ENCODE measurements at places on chromosomes 11 and 22.

DNA sequence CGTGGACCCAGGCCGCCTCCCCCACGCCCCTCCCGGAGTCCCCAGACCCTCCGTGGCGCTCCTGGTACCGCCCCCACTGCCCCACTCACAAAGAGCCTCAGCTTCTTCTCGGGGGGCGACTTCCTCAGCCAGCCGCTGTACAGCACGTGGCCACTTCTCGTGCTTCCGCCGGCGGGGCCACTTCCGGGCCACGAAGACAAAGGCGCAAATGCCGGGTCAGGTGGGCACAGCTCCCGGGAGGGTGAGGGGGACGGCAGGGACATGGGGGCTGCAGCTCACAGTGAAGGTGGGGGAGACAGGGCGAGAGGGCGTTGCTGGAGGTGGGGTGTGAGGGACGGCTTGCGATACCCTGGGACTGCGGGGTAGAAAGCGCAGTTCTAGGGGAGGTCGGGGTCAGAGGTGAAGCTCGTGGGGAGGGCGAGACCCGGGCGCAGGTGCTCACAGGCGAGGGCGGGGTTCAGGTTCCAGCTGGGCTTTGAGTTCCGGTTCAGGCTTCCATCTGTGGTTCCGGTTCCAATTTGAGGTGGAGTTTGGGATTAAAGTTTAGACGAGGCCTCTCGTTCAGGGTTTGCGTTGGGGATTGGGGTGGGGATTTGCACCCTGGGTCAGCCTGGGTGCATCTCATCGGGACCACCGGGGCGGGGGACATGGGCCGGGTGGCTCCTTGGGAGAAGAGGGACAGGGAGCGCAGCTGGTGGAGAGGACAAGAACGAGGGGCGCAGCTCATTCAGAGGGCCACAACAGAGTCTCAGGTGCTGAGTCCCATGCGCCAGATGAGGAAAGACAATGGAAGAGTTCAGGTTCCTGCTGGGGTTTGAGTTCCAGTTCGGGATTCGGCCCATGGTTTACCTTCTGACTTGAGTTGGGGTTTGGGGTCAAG lies at the start of gene GAB4:
Gene GAB4, minus strand, starts transcription at position 371 of the 880 bp plus-strand sequence. Its CDS starts 108 bp downstream, at position 263.
- DNase-seq, result no peak

GRCh38 chr11:80443177-80443576 lies 1002.3 kb upstream of the TENM4 start:
- DNase-seq, result no peak

- no peak for DNase-seq
Observed at GRCh38 chr11:100957499-100957898, 172.1 kb downstream of the PGR start.

GRCh38 chr22:38849811-38850210 lies 6.0 kb upstream of the NPTXR start:
- no peak for DNase-seq

GRCh38 chr11:128522055-128522942 lies 65.1 kb downstream of the ETS1 start:
- DNase-seq, result peak; percentile 74

GRCh38 chr11:119787074-119787461 lies 58.1 kb upstream of the NECTIN1 start:
- DNase-seq, result no peak

DNA sequence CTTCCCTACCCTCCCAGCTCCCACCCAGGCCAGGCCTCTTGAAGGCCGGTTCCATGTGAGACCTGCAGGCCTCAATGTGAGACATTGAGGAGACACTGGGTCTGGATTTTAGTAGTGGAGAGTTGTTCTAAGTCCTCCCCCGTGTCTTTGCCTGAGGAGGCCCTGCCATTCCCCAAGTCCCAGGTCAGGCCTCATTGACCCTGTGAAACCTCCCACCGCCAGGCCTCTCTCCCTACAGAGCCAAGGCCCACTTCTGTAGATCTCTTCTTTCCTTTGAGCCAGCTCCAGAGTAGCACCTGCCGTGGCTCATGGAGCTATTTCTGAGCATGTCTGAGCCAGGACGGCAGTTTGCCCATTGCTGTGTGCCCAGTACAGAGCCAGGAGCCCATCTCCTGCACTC lies 1419.6 kb downstream of the TBC1D22A start:
- no peak for DNase-seq

DNA sequence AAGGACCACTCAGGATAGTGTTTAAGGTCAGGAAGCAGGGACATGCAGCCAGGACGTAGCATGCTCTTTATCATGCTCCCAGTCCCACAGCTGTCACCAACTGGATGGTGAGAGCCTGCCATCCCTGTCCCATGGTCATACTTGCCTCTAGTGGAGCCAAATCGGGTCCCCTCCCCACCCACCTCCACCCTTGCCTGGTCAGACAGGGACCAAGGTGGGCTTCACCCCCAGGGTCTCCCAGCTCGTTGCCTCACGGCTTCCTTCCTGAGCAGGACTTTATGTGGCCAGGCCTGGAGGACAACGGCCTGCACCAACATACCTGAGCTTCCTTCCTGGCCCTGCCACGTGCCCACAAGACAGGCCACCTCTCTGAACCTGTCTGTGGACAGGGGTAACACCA lies 19.8 kb downstream of the A4GALT start:
- no peak for DNase-seq
